ENCODE measurements at places on chromosomes 2 and 18. TPM values are rescaled to one million over a fixed set of nuclear protein-coding genes. Genes with fewer than 3 reads are reported as not detected.
A peak's percentile ranks its signal among the peaks of the same experiment; 100 is the strongest.

DNA sequence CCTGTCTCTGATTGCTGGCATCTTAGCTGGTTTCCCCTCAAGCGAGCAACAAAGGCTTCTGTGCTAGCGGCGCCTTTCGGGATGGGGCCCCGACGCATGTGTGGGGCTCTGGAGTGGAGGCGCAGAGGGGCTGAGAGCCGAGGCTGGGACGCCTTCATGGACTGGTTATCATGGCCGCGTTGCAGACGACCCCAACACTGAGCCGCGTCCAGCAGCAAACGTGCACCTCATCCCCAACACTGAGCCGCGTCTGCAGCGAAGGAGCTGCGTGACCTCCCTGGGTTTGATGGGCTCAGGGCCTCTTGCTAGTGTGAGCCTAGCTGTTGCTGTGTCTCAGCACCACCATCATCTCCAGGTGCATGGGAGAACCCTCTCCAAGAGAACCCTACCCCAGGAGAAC is 123.7 kb upstream of the CTDP1 start:
- no peak for DNase-seq

Gene MOGAT1
- not detected for total RNA-seq

Gene TSPYL6
- not detected for total RNA-seq

Gene TTC39C
- 43.0 TPM for total RNA-seq

GRCh38 chr2:157784169-157784822 is 91.8 kb downstream of the ACVR1 start:
- DNase-seq = peak; percentile 16

Measured in activated CD8-positive, alpha-beta T cell treated with anti-CD3 and anti-CD28 coated beads for 36 hours (primary cell).